RWPE1 (cell line): ENCODE measurements at places on chromosomes 1 and 21.

DNA sequence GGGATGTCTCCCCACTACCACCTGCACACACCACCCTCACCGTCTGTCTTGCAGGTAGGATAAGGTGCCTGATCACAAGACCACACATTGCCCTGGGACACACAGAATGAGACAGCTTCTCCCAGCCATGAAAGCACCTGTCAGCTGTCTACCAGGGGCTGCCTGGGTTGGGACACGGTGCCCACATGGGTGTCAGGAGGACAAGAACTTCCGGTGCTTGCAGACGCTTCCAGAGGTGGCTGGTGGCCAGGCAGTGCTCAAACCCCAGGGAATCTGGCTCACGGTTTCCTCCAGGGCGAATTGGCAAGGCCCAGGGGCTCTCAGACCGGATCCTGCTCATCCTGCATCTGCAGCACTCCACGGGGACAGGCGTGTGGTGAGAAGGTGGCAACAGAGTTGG is 182.6 kb upstream of the ARHGEF16 start:
- no peak for DNase-seq

- DNase-seq, result no peak
Observed at GRCh38 chr21:34790834-34791233, 122.0 kb downstream of the CLIC6 start.

DNA sequence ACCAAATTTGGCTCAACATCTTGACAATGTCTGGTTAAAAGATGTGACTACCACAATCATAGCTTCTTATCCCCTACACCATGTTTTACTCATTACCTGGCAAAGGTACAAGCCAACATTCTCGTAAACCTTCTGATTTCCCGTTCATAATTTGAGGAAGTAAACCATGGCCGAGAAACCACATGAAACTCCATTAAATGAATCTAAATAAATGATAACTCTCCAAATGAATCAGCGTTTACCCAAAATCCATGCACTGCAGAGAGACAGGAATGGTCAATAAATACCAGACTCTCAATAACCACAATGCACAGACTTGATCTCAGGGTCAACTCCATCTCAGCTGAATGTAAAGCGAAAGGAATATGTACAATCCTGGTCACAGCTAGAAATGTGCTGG is 125.2 kb downstream of the TYW3 start:
- DNase-seq, result no peak

GRCh38 chr1:233654658-233655280 is 40.9 kb downstream of the KCNK1 start:
- DNase-seq, result no peak

GRCh38 chr1:46181343-46182260 is 5.3 kb upstream of the P3R3URF start:
- DNase-seq, result no peak

GRCh38 chr21:42724226-42724920 is 71.0 kb downstream of the PDE9A start:
- DNase-seq, result peak; percentile 46

DNA sequence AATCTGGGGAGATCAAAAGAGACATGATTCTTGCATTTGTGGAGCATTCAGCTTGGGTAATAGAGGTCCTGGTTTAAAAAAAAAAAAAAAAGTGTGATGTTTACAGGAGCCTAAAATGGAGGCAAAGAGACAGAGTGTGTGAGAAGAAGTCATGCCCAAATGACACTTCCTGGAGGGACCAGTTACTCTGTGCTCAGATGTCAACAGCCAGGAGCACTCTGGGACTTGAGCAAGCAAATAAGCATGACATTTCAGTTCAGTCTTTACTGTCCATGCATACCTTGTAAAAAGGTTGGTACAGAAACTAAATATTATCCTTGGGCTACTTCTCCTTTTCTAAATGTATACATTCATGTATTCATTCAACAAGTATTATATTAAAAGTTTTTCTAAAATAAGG is 25.2 kb upstream of the ADGRL2 start:
- DNase-seq, result no peak

- DNase-seq, result peak; percentile 94
Observed at GRCh38 chr1:226624526-226624925, 76.0 kb downstream of the STUM start.

GRCh38 chr1:116738673-116739370 is 15.4 kb upstream of the CD2 start:
- DNase-seq, result no peak

DNA sequence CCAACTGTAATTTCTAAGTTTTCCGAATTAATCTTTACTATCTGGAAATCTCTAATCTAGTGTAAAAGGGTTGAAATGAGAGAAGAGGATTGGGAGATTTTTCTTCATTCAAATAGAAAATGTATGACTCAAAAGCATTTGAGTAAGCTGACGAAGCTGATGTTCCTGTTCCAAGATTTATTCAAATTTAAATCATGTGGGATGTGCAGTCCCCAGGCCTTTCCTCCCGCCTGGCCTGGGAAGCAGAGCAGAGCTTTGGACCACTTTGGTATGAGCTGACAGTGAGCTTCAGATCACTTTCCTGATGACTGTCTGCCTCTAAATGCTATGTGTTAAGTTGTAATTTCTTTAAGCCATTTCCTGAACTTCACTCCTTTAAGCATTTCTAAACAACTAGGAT is 192.0 kb downstream of the DHRS3 start:
- DNase-seq, result no peak

DNA sequence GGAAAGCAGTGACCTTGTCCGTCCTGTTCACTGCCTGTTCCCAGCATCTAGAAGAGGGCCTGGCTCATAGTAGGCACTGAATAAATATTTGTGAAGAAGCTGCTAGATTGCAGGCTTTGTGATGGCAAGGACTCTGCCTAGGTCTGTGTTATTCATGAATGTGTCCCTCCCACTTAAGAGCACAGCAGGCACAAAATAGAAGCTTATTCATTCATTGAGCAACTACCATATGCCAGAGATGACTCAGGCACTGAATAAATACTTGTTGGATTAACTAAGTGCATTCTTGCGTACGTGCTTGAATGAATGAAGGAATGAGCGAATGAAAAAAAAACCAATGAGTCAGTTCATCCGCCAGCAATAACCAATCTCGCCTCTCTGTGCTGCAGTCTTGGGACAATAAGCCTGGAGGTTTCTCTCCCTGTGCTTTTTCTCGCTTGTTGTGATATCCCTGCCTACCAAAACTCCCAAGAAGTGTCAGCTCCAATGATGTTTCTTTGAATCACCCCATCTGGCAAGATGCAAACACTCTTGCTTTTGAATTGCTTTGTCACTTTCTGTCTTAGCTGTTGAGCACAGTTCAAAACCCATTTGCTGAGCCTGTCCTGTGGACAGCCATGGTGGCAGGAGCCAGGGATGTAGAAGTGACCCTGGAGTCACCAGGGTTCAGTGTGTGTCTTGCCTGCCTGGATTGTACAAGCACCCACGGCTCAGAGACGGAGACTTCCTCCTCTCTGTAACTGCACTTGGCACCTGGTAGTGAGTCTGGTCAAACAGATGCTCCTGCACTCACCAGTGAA is 143.9 kb downstream of the KAZN start:
- DNase-seq, result peak; percentile 80

- no peak for DNase-seq
Observed at GRCh38 chr21:32424674-32425073, 12.2 kb downstream of the EVA1C start.

DNA sequence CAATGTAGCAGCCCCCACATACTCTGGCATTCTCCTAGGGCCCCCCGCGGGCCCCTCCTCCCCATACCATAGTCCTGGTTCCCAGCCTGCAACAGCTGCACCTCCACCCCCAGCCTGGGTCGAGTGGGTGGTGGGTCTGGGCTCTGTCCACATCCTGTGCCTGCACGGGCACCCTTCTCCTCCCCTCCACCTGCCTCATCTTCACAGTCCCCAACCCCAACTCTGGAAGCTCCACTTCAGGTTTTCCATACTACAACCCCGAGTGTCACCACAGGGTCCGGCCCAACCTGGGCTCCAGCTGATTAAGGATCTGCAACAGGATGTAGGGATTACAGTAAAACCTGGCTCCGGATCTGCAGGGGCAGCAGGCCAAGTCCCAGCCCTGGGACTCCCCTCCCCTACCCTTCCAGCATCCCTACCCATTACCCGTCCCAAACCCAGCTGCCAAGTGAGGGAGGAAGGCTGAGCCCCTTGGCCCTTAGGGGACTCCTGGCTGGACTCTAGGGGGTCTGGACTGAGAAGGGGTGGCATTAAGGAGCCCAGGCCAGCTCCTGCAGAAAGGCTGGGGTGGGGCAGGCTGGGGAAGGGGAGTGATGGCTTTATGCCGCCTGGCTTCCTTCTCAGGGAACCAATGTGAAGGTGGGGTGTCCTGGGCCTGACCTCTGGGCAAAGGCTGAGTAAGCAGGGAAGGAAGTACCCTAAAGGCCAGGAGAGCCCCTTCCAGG is 116.8 kb downstream of the CASZ1 start:
- peak; percentile 27 for DNase-seq

- DNase-seq, result no peak
Observed at GRCh38 chr1:53718443-53718842, 20.5 kb downstream of the GLIS1 start.
